ENCODE measurements at places on chromosomes 16 and 17.
A peak's percentile ranks its signal among the peaks of the same experiment; 100 is the strongest.

DNA sequence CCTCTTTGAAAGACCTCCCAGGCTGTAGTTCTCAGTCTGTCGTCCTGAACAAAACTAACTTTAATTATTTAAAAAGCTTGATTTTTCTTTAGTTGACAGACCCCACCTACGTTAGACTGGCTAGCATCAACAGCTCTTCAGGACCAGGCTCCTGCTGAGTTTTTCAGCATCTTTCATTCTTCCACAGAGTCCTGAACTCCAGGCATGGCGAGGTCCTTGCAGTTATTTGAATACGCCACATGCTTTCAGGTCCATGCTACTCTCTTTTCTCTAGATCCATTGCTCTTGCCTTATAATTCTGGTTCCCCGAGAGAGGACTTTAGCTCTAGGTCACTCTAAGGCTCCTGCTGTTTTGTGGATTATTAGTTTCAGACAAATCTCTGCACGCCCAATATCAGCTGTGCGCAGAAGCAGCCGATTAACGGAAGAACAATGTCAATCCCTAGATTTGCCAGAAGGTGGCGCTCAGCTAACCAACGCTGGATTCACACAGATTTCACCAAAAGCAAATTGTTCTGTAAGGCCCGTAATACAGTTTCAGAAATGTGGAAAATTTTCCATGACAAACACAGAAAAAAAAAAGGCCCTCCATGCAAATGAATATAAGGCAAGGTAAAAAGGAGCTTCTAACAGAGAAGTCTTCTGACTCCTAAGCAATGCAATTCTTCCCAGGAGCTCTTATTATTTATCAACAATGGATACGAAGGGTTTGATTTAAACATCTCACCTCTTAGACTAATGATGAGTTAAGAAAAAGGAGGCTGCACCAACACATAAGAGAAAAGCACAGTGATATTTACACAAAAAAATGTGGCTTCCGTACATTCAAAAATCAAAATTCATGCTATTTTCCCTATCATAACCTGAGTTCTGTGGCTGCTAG, 33.5 kb upstream of the BCO1 start:
- peak; percentile 6 for DNase-seq

DNA sequence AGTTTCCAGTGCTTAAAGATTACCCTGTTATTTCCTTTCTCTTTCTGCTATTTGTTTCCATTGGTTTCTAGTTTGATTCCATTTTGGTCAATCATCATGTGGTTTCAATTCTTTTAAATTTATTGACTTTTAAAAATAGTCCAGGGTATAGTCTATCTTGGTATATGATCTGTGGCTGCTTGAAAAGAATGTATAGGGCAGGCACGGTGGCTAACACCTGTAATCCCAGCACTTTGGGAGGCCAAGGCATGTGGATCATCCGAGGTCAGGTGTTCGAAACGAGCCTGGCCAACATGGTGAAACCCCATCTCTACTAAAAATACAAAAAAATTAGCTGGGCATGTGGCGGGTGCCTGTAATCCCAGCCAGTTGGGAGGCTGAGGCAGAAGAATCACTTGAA, 34.5 kb upstream of the NACA2 start:
- no peak for DNase-seq

DNA sequence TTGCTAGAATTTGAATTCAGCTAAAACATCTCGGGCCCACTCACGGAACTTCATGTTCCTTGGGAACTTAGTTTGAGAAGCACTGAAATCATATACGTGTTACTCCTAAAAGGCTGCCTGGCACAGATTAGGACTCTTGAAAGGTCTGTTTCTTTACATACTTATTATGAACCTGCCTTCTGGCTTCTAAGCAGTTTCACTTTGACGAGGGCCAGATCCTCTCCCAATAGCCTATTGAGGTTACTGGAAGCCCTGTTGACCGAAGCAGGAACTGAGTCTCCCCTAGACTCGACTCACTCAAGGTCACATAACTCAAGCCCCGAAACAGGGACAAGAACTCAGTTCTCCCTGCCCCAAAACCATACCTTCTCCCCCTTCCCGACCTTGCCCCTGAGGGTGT, 121.9 kb upstream of the PLCG2 start:
- no peak for DNase-seq

DNA sequence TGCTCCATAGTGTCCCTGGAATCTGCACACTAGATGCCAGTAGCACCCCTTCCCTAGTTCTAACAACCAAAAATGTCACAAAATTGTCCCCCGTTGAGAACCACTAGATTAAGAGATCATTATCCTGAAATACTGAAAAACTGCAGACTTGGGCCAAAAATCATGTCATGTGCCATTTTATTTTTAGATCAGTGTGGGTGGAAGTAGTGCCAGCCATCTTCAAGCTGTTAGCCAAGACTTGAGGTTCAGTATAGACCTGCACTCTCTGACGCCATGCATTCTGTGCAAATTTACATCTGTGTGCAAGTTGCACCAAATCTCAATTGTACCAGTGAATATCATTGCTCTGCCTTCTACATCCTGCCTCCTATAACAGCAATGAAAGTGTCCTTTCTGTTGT, 31.5 kb upstream of the NOL11 start:
- no peak for DNase-seq

- DNase-seq: no peak
Observed at GRCh38 chr16:54291656-54292487, 5.3 kb upstream of the IRX3 start.

GRCh38 chr16:27679899-27680298, 130.0 kb downstream of the KATNIP start:
- no peak for DNase-seq

- DNase-seq: no peak
Observed at GRCh38 chr16:3022208-3022683, 1.5 kb downstream of the HCFC1R1 start.

- DNase-seq: no peak
Observed at GRCh38 chr17:43967251-43967875, 13.6 kb upstream of the PYY start.

DNA sequence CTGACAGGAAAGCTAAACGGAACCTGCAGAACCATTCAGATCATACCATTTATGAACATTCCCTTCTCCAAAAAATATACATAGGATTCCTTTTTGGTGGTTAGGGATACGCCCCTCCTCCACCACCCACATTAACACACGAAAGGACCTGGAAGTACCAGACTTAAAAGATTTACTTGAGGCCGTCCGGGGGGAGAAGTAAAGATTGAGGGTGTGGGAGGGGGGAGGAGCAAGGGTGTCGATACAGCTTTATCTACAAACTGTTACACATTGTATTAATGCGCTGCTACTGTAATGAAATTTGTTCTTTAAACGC, 537 bp downstream of the PALB2 start:
- no peak for DNase-seq

GRCh38 chr16:4319454-4320421, 3.9 kb downstream of the GLIS2 start:
- no peak for DNase-seq

- no peak for DNase-seq
Observed at GRCh38 chr17:78844301-78845005, 3.8 kb upstream of the USP36 start.

GRCh38 chr17:44359458-44360143, 4.1 kb downstream of the FAM171A2 start:
- no peak for DNase-seq

GRCh38 chr17:46216682-46217081, 23.5 kb upstream of the KANSL1 start:
- DNase-seq: no peak

DNA sequence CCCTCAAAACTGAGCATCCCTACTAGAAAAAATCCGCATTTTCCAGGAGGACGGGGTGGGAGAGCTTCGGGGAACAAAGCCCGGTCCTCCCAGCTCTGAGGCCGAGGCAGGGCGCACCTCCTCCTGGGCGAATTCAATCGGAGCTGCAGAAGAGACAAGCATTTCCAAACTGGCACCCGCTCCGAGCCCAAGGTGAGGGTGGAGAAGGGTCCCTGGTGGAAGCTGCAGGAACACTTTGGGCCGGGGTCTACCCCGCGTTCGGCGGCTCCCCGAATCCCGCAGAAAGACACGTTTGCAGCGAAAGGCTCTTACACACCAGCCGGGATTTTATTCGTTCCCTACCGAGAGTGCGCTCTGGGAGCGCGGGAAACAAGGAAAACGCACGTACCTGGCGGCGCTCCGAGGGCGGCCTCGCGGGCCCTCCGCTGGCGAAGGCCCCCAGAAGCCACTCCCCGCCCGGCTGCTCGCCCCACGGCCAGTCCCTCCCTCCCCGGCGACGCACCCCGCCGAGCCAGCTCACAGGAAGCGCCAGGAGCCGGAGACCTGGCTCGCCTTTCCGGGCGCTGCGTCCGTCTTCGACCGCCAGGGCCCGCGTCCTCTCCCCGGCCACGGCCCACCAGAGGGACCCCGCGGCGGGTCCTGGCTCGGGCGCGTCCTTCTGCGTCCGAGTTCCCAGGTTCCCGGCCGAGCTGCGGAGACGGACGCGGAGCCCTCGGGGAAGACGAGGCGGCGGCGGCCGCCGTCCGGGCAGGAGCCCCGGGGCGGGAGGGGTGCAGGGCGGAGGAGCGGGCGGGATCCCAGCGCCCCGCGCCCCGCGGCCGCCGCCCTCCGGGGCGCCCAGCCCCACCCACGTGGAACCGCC, 49.8 kb upstream of the BAHCC1 start:
- DNase-seq: peak; percentile 86

GRCh38 chr16:1741553-1742165, 29.7 kb downstream of the NME3 start:
- DNase-seq: no peak

DNA sequence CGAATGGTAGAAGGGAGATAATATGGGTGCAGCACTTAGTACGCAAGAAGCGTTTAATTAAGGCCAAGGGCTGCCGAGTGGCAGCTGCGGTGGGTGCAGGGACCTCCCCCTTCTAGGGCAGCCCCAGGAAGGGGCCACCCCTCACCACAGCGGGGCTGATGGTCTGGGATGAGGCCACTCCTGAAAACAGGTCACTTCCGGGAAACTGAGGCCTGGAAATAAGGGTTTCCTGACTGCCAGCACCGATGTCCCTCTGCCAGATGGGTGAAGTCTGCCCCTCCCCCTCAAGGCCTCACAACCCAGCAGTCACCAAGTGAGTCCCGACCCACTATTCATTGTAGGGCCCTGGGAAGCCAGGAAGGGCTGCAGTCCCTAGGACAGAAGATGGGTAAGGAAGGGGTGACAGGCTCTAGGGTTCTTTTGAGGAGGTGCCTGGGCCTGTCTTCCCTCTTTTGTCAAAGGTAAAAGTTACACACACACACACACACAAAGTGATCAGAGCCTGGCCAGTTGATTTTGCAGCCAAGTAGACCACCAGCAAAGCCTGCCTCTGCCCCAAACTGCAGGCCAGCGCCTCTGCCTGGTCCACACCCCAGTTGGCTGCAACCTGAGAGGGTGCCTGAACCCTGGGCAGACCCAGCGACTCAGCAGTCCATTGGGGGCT, 12.5 kb downstream of the SREBF1 start:
- DNase-seq: peak; percentile 54

GRCh38 chr17:56966338-56966737, 5.5 kb upstream of the COIL start:
- no peak for DNase-seq

- no peak for DNase-seq
Observed at GRCh38 chr16:84648595-84649510, 542 bp downstream of the KLHL36 start.

DNA sequence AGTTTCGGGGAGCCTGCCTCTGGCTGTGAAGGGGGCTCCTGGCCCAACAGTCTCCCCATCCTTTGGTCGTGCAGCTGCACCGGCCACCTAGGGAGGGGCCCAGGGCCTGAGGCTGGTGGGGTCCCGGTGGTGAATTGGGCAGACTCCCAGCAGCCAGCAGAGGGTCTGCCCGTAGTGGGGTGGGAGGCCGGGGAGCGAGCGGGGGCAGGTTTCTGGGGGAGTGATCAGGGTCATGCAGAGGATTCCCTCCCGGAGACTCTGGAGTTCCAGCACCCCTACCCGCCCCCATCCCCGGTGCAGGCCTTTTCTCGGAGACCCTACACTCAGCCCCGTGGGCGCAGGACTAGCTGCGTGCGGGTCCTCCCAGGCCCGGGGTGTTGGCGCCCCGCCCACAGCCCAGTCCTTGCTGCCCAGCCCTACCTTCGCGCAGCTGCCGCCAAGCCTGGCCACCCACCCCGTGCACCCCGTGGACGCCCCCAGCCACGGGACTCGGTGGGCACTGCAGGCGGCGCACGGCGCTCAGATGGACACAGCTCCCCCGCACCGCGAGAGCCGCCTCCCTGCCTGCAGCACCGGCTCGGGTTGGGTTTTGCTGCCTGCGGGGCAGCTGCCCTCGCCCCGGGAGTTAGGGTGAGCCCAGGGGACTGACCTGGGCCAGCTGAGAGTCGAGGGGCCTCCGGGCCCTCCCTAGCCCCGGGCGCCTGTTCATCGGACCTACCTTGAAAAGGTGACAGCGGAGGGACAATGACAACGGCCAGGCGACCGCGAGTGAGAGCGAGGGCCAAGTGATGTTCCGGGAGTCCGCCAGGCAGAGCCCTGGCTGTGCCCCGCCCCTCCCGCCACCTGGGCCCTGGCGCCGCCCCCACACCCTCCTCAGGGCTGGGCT, at the start of gene GNG13:
Gene GNG13, minus strand, starts transcription at position 787 of the 886 bp plus-strand sequence. CDS start 1,657 bp downstream, outside the sequence.
- no peak for DNase-seq

GRCh38 chr17:76383546-76384221, 725 bp upstream of the SPHK1 start:
- DNase-seq: no peak

DNA sequence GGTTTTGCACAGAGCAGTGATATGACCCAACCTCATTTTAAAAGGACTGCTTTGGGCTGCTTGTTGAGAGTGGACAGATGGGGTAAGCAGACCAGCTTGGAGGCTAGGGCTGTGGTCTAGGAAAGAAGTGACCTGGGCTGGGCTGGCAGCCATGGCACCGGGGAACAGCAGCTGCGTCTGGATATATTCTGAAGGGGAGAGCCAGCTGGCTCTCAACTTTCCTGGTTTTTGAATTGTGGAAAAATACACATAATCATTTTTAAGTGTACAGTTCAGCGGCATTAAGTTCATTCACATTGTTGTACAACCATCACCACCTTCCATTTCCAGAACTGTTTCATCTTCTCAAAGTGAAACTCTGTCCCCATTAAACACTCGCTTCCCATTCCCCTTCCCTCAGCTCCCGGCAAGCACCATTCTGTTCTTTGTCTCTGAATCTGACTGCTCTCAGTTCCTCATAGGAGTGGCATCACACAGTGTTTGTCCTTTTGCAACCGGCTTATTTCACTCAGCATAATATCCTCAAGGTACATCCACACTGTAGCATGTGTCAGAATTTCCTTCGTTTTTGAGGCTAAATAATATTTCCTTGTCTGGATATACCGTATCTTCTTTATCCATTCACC, 113.2 kb downstream of the SPECC1 start:
- DNase-seq: peak; percentile 58
